ENCODE measurements at places on chromosomes 16 and 17. TPM values are rescaled to one million over a fixed set of nuclear protein-coding genes. Genes with fewer than 3 reads are reported as not detected.
A peak's percentile ranks its signal among the peaks of the same experiment; 100 is the strongest.

Gene ACAP1
- total RNA-seq: 9.2 TPM

- H3K4me3 ChIP-seq: no peak overlapping the region
- peaks cover 11% of the 10 kb centered on the region for H3K4me1 ChIP-seq
- H3K36me3 ChIP-seq: no peaks in the 10 kb centered on the region
- no peak overlapping the region for H3K27ac ChIP-seq
- peaks cover 14% of the 10 kb centered on the region for H3K27me3 ChIP-seq
- DNase-seq: no peak
These were observed 275.9 kb downstream of the C16orf95 start for GRCh38 chr16:87041286-87041685.

GRCh38 chr17:14448818-14449217 is 147.9 kb downstream of the HS3ST3B1 start:
- no peaks in the 10 kb centered on the region for H3K27me3 ChIP-seq
- peak; percentile 69 for DNase-seq
- H3K4me1 ChIP-seq: no peaks in the 10 kb centered on the region
- H3K4me3 ChIP-seq: no peak overlapping the region
- H3K27ac ChIP-seq: no peak overlapping the region
- H3K36me3 ChIP-seq: no peaks in the 10 kb centered on the region

Gene TNFSF13
- 140 TPM for total RNA-seq

GRCh38 chr17:17568772-17569195 is 22.7 kb downstream of the PEMT start:
- peak; percentile 55 for DNase-seq
- H3K4me1 ChIP-seq: peaks cover 6% of the 10 kb centered on the region
- no peak overlapping the region for H3K27ac ChIP-seq
- no peak overlapping the region for H3K4me3 ChIP-seq

DNA sequence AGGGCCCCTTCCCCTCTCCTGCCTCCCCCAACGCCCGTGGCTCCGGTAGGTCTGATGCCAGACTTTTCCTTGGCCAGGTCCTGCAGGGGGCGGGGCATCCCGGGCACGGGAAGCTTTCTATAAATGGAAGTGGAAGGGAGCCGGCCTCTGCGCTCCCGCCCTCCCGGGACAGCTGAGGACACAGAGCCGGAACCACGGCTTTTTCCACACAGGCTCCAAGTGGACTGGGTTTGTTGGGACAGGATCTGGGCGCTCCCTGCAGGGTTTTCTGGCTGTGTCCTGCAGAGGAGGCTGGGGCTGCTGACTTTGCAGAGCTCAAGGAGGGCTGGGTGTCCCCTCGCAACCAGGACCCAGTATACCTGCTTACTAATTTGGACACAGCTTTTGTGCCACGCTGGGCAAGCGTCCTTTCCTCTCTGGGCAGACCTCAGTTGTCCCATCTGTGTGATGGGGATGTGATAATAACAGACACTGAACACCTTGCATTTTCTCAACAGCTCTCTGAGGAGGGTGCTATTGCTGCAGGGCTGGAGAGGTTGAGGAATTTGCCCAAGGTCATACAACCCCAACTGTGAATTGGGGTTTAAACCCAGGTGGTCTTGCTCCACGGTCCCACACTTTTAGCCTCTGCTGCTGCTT is 1.8 kb downstream of the TNS4 start:
- peak; percentile 80 for DNase-seq
- no peaks in the 10 kb centered on the region for H3K36me3 ChIP-seq
- no peak overlapping the region for H3K4me3 ChIP-seq
- no peaks in the 10 kb centered on the region for H3K27me3 ChIP-seq
- no peaks in the 10 kb centered on the region for H3K4me1 ChIP-seq
- peak overlapping the region; percentile 37 for H3K27ac ChIP-seq

GRCh38 chr17:76265624-76266243 is 586 bp downstream of the UBALD2 start:
- peak overlapping the region; percentile 80 for H3K27ac ChIP-seq
- H3K36me3 ChIP-seq: peaks cover 6% of the 10 kb centered on the region
- no peaks in the 10 kb centered on the region for H3K27me3 ChIP-seq
- DNase-seq: peak; percentile 78
- H3K4me3 ChIP-seq: peak overlapping the region; percentile 86

DNA sequence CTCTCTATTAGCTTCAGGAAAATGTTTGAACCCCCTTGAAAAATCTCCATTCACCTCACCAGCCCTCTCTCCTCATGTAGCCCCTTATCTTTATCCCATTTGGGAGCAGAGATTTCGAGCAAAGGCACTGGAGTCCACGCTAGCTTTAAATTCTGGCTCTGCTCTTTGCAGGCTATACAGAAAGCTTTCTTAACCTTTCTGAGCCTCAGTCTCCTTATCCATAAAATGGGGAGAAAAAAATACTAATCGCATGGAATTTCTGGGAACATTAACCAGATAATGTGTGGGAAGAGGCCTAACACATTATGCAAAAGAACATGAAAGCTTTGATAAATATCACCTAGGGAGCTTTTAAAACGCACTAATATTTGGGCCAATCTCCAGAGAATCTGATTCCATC is 476.3 kb upstream of the CDH5 start:
- H3K36me3 ChIP-seq: no peaks in the 10 kb centered on the region
- DNase-seq: no peak
- no peak overlapping the region for H3K27ac ChIP-seq
- no peaks in the 10 kb centered on the region for H3K27me3 ChIP-seq

DNA sequence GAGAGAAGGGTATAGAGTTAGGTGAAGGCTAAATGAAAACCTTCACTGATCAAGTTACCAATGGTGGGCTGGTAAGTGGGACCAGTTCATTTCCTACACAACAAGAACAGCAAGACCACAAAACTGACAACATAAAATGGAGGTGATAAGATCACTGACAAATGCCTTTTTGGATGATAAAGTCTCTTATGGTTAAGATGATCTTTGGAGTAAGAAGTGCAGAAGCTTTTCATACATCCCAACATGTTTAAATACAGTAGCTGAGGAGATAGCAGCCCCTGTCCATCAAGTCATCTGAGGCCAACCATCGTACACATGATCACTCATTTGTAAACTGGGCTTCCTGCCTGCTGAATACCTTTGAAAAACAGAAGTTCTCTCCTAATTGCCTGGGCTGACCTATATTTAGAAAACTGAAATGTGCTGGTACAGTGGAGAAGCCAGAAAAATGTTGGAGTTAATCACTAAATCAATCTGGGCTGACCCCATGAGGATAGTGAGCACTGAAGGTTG is 259.0 kb upstream of the ZFHX3 start:
- H3K4me1 ChIP-seq: no peaks in the 10 kb centered on the region
- no peak for DNase-seq
- H3K4me3 ChIP-seq: no peak overlapping the region
- H3K36me3 ChIP-seq: no peaks in the 10 kb centered on the region
- H3K27ac ChIP-seq: no peak overlapping the region

DNA sequence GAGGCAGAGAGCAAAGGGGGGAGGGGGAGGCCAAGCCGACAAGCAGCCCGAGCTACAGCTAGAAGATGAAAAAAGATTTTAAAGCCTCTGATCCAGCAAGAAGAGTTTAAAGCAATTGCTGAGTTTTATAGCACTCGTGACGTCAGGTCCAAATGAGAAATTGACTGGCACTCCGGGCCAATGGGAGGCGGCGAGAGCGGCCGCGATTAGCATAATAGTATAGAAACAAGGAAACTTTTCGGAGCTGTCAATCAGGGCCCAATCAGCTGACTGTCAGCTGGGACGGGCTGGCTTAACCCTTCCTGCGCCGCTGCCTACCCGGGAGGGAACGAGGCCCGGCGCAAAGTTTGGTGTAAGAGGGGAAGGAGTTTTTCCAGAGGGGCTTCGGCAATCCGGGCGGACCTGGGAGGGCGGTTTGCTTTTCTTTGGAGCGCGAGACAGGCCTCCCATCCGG is at the start of gene MAF:
Gene MAF (minus strand): TSS at position 100 of the 454 bp plus-strand sequence. CDS start 835 bp downstream, outside the sequence.
- peak within 1 kb of the TSS; percentile 87 for H3K4me3 ChIP-seq
- no peaks in the 10 kb centered on the region for H3K27me3 ChIP-seq
- DNase-seq: peak; percentile 99
- peaks cover 32% of the 10 kb centered on the region for H3K36me3 ChIP-seq
- H3K4me1 ChIP-seq: peaks cover 9% of the 10 kb centered on the region

GRCh38 chr16:10240854-10241613 is 58.8 kb upstream of the GRIN2A start:
- no peak overlapping the region for H3K4me3 ChIP-seq
- no peaks in the 10 kb centered on the region for H3K4me1 ChIP-seq
- H3K36me3 ChIP-seq: no peaks in the 10 kb centered on the region
- no peaks in the 10 kb centered on the region for H3K27me3 ChIP-seq

GRCh38 chr16:66127459-66128370 is 238.8 kb upstream of the CDH5 start:
- H3K4me3 ChIP-seq: no peak overlapping the region
- no peaks in the 10 kb centered on the region for H3K27me3 ChIP-seq
- DNase-seq: peak; percentile 83
- no peaks in the 10 kb centered on the region for H3K36me3 ChIP-seq
- H3K27ac ChIP-seq: peak overlapping the region; percentile 45
- peaks cover 45% of the 10 kb centered on the region for H3K4me1 ChIP-seq

Gene NOG
- 2.7 TPM for total RNA-seq

DNA sequence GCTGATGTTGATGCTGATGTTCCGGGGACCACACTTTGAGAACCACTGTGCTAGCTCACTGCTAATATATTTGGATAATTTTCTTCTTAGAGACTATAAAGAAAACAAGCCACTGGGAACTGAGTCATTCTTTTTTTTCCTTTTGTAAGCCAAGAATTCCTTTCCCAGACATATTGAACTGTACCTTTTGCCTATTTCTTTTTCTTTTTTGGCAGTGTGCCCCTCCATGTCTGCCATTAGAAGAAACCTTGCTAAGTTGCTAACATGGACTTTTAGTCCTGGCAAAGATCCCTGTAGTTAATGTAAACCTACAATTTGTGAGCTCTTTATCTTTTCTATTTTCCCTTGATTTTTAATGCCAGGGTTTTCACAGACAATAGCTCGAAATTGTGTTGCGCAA is 17.3 kb upstream of the ERCC4 start:
- no peaks in the 10 kb centered on the region for H3K27me3 ChIP-seq
- no peak overlapping the region for H3K27ac ChIP-seq
- no peaks in the 10 kb centered on the region for H3K36me3 ChIP-seq
- DNase-seq: no peak
- no peaks in the 10 kb centered on the region for H3K4me1 ChIP-seq

GRCh38 chr16:69531988-69532387 is 33.8 kb upstream of the NFAT5 start:
- no peak overlapping the region for H3K27ac ChIP-seq
- no peak for DNase-seq
- H3K4me3 ChIP-seq: no peak overlapping the region
- H3K27me3 ChIP-seq: no peaks in the 10 kb centered on the region
- H3K36me3 ChIP-seq: no peaks in the 10 kb centered on the region

- no peak overlapping the region for H3K4me3 ChIP-seq
- H3K4me1 ChIP-seq: no peaks in the 10 kb centered on the region
- no peaks in the 10 kb centered on the region for H3K27me3 ChIP-seq
- DNase-seq: no peak
These were observed 163.4 kb downstream of the SEC14L1 start for GRCh38 chr17:77304051-77304745.

DNA sequence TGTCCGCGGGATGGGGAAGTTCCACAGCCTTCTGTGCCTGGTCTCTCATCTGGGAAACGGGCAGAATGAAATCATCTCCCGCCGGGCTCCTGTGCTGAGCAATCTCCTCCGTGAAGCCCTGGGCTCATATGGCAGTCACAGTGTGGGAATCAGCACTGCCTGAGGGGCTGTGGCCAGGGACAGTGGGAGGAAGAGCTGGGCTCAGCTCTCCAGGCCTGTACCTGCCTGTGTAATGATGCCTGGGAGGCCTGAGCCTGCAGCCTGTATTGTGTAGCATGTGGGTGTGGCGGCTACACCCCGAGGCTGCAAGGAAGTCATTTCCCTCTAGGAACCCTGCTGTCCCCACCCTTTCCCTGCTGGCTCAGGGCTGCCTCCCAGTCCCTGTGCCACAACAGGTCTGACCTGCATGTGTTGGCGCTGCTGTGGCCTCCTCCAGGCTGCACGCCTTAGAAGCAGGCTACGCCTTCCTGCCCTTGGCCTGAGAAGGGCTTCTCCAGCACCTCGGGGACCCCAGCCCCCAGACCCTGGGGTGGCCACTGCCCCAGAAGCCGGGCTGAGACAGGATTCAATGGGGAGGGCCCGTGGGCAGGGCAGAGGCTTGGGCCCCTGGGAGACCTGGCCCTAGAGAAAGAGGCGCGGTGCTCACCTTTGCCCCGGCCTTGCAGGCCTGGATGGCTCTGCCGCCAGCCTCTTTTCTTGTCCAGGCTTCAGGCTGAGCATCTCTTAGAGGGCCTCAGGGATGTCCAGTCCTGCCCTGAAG is 2.1 kb downstream of the ITGB4 start:
- no peak overlapping the region for H3K27ac ChIP-seq
- no peak overlapping the region for H3K4me3 ChIP-seq
- peaks cover 4% of the 10 kb centered on the region for H3K27me3 ChIP-seq
- H3K36me3 ChIP-seq: peaks cover 2% of the 10 kb centered on the region
- H3K4me1 ChIP-seq: peaks cover 5% of the 10 kb centered on the region

DNA sequence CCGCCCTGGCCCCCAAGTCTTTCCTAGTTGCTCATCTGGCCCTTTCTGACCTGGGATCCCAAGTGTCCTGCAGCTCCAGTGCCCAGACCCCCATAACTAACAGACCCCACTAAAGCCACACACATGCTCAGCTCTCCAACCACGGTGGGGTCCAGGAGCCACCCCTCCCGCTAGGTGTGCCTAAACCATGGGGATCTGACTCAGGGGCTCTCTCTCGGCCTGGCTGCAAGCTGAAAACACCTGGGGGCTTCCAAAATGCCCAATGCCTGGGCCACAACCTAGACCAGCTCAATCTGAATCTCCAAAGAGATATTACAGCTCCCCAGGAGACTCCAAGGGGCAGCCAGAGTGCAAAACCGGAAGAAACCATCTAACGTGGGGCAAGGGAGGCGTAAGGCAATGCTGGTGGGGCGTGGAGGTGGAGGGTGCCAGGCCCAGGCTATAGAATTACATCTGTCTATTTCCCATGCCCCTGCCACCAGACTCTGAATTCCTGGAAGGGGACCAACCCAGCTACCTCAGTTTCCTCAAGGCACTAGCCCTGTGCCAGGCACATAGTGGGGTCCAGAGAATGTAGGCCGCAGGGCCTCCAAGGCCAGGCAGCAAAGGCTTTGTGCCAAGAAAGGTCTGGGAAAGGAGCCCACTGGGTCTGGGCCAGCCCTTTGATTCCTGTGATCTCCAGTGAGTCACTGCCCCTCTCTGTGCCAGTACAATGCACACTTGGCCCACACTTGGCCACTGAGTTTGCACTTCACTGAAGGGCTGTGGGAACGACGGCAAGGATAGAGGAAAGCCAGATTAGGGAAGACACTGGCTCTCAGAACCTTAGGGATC is 3.3 kb downstream of the CD2BP2 start:
- H3K27ac ChIP-seq: peak overlapping the region; percentile 78
- DNase-seq: peak; percentile 21
- peaks cover 16% of the 10 kb centered on the region for H3K36me3 ChIP-seq
- no peak overlapping the region for H3K4me3 ChIP-seq
- H3K27me3 ChIP-seq: no peaks in the 10 kb centered on the region

Gene SPATA32
- total RNA-seq: 0.21 TPM

DNA sequence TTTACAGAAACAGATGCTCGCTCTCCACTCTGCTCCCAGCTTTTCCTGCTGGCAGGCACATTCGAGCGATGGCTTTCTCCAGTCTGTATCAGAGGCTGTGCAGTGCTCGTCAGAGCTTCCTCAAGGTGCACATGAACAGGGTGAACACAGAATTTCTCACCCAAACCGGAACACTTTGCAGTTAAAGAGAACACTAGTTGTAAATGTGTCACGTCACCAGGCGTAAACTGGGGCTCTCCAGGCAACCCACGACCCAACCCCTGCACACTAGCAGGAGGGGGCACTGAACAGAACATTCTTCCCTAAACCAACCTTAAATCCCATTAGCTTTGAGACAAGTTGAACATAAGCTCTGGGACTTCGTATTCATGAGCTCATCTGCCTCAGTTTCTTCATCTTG is 119.0 kb downstream of the RMI2 start:
- no peak for DNase-seq
- H3K27me3 ChIP-seq: no peaks in the 10 kb centered on the region
- H3K4me3 ChIP-seq: no peak overlapping the region
- no peak overlapping the region for H3K27ac ChIP-seq
- H3K36me3 ChIP-seq: no peaks in the 10 kb centered on the region
- H3K4me1 ChIP-seq: no peaks in the 10 kb centered on the region

Gene CSH1
- not detected for total RNA-seq

Gene NECAB2
- total RNA-seq: 0.34 TPM
